ENCODE measurements at places on chromosomes 13 and 19.

GRCh38 chr19:16571822-16572331 lies 338 bp downstream of the SLC35E1 start:
- DNase-seq, result no peak

GRCh38 chr19:56121180-56122167 lies at the start of gene ZNF787:
Gene ZNF787 (minus strand): TSS chr19:56121295. CDS start chr19:56103217, 18,078 bp downstream.
- peak; percentile 98 for DNase-seq

DNA sequence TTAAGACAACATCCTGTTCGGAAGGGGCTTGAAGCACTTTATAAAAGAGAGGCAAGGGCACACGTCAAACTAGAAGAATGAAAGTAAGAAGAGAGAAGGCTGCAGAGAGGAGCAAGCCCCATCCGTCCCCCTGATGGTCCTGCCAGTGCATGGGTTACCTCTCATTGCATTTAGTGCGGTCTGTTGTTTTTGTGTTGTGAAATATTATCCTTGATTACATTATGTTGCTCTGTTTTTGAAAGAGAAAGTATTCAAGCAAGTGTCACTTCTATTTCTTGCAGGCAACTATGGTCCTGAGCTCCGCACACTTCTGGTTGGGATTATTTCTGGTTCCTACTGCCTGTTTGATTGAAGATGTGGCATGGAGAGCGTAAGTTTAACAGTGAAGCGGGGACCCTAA lies 90.5 kb downstream of the SHISA2 start:
- no peak for DNase-seq

GRCh38 chr13:97934590-97934989 lies 18.9 kb upstream of the IPO5 start:
- no peak for DNase-seq

- DNase-seq, result no peak
Observed at GRCh38 chr13:40172149-40172591, 494.3 kb downstream of the FOXO1 start.

GRCh38 chr19:28794301-28794700 lies 418.6 kb downstream of the UQCRFS1 start:
- no peak for DNase-seq

- DNase-seq, result no peak
Observed at GRCh38 chr19:38373907-38374331, 452 bp upstream of the PSMD8 start.

GRCh38 chr13:27920677-27921420 lies 1.0 kb downstream of the PDX1 start:
- DNase-seq, result peak; percentile 33

GRCh38 chr19:10189616-10190015 lies 5.1 kb downstream of the DNMT1 start:
- DNase-seq, result no peak

DNA sequence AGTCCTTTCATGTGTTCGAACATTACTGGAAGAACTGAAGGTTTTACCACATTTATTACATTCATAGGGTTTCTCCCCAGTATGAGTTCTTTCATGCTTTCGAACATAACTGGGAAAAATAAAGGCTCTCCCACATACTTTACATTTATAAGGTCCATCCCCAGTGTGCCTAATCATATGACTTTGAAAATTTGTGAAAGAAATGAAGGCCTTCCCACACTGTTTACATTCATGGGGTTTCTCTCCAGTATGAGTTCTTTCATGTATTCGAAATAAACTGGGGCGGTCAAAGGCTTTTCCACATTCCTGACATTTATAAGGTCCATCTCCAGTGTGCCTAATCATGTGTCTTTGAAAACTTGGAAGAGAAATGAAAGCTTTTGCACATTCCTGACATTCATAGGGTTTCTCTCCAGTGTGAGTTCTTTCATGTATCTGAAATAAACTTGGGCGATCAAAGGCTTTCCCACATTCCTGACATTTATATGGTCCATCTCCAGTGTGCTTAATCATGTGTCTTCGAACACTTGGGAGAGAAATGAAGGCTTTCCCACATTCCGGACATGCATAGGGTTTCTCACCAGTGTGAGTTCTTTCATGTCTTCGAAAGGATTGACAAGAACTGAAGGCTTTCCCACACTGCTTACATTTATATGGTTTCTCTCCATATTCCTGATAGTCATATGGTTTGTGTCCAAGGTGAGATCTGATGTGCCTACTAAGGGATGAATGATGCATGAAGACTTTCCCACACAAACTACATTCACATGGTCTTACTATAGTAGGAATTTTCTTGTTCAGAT lies 24.0 kb downstream of the ZNF564 start:
- DNase-seq, result no peak

- DNase-seq, result no peak
Observed at GRCh38 chr13:110123041-110123809, 183.7 kb downstream of the COL4A1 start.

DNA sequence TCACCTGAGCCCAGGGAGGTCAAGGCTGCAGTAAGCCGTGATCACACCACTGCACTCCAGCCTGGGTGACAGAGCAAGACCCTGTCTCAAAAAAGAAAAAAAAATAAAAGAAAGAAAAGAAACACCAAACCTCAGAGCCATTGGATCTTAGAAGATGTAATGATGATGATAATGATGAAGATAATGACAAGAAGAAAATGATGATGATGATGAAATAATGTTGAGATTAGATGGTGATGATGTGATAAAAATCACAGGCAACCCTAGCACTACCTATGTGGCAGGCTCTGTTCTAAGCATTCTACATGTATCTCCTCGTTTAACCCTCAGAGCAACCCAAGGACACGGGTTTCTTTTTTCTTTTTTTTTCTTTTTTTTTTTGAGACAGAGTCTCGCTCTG lies 20.1 kb upstream of the HNRNPUL1 start:
- no peak for DNase-seq

GRCh38 chr13:22061371-22061805 lies 390.5 kb downstream of the FGF9 start:
- DNase-seq, result peak; percentile 17

- no peak for DNase-seq
Observed at GRCh38 chr19:41859213-41859617, 840 bp upstream of the RPS19 start.

- DNase-seq, result no peak
Observed at GRCh38 chr13:43362556-43362955, 339.2 kb downstream of the DNAJC15 start.

GRCh38 chr19:52691215-52691610 lies 43.6 kb downstream of the ZNF611 start:
- no peak for DNase-seq

GRCh38 chr19:2381148-2381820 lies 21.2 kb downstream of the TMPRSS9 start:
- no peak for DNase-seq

DNA sequence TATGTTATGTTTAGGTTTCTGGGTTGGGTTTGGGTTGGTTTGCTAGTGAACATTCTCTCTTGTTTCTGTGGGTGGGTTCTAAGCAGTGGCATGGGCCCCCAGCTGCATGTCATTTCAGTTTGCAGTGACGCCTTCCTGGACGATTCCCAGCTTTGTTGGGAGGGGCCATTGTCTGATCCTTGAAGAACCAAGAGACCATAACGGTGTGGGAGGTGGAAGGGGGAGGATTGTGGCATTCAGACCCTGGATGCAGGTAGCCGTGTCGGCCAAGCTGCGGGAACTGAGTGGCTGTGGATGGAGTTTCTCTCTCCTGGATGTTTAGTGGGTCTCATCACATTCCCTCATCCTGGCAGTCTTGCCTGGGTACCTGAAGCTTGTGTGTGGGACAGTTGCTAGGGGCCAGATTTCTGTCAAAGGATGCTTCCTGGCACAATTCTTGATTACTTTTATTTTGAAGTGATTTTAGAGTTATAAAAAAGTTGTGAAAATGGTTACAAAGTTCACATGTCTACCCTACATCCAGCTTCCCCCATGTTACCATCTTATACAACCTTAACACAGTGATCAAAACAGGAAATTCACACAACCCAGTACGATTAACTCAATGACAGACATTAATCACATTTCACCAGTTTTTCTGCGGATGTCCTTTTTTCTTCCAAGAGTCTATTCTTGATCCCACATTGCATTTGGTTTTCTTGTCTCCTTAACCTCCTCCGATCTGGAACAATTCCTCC lies 123.8 kb downstream of the SIPA1L3 start:
- no peak for DNase-seq

DNA sequence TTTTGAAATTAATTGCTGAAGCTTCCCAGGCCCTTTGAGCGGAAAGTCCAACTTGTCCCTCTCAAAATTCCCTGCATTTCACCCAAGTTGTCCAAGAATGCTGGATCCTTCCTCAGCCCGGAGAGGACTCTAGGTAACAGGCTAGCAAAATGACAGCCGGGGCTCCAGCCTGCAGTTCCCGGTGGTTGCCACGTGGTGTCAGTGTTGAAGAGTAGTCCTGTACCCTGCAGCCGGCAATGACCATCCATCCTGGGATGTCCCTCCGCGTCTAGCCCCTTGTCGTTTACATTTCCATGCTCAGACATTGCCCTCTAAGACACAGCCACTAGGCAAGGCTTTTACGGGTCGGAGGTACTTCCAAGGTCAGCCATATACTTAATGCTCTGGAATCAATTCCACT lies 31.4 kb upstream of the MTIF3 start:
- no peak for DNase-seq

GRCh38 chr19:46265217-46265828 lies 31.5 kb upstream of the HIF3A start:
- DNase-seq, result peak; percentile 71

DNA sequence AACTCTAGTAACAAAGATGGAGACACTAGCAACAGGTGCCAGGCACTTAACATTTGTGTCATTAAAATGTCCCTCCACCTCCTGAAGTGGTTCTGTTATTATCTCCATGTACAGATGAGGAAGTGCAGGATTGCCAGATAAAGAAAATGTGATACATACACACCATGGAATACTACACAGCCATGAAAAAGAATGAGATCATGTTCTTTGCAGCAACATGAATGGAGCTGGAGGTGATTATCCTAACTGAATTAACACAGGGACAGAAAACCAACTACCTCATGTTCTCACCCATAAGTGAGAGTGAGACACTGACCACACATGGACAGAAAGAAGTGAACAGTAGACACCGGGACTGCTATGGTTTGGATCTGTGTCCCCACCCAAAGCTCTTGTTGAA lies 60.5 kb downstream of the ZNF557 start:
- no peak for DNase-seq

DNA sequence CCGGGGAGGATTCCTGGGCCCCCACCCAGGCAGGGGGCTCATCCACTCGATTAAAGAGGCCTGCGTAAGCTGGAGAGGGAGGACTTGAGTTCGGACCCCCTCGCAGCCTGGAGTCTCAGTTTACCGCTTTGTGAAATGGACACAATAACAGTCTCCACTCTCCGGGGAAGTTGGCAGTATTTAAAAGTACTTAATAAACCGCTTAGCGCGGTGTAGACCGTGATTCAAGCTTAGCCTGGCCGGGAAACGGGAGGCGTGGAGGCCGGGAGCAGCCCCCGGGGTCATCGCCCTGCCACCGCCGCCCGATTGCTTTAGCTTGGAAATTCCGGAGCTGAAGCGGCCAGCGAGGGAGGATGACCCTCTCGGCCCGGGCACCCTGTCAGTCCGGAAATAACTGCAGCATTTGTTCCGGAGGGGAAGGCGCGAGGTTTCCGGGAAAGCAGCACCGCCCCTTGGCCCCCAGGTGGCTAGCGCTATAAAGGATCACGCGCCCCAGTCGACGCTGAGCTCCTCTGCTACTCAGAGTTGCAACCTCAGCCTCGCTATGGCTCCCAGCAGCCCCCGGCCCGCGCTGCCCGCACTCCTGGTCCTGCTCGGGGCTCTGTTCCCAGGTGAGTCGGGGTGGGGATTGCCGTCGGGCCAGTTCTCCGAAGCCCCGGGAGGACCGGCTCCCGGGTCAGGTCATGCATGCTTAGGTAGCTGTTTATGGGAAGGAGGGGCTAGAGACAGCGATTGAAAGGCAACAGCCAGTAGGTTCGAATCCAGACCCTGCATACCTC lies at the start of gene ICAM1:
TSS of gene ICAM1 (plus strand) at position 505 of the 779 bp plus-strand sequence. CDS start at position 545, 40 bp downstream.
- DNase-seq, result no peak

GRCh38 chr19:41957161-41957837 lies 1.8 kb downstream of the RABAC1 start:
- no peak for DNase-seq

DNA sequence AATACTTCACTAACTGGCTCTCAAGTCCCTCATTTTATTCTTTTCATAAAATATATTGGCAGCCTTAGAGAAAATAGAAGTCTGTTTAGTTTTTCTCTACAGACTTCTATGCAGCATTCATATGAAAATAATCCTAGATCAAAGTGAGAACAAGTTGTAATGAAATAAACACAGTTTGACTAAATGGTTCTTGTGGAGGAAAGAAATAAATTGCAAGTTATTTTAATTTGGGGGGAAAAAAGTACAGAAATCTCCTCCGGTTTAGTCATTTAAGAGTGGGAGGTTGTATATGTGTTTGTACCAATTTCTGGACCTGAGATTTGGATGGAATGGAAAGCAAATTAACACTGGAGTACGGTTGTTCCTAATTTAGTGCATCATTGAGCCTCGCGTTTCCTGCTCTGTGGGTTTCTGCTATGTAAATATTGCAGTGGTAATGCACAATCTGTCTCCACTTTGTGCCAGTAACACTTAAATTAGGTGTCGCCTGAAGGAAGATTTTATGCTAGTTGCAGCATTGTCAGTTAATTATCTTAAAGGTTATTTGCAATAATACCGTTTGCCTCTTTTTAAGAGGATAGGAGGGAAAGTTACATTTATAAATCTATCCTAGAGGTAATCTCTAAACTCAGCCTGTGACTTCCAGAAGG lies 100.2 kb downstream of the ZIC5 start:
- no peak for DNase-seq
